ENCODE measurements at places on chromosomes 13 and 19.

DNA sequence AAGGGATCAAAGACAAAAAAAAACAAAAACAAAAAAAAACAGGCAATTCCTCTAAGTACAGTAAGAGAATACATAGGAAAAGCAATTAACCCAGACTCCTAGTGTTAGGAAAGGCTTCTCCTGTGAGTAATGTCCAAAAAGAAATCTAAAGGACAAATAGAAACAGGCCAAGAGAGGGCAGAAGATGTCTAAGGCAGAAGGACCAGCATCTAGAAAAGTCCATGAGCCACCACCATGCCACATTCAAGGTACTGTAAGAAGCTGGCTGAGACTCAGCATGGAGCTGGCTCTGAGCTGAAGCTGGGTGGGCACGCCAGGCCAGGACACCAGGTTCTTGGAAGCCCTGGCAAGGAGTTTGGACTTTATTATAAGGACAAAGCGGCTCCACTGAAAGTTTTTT lies 118.1 kb upstream of the FRY start:
- no peak for DNase-seq

DNA sequence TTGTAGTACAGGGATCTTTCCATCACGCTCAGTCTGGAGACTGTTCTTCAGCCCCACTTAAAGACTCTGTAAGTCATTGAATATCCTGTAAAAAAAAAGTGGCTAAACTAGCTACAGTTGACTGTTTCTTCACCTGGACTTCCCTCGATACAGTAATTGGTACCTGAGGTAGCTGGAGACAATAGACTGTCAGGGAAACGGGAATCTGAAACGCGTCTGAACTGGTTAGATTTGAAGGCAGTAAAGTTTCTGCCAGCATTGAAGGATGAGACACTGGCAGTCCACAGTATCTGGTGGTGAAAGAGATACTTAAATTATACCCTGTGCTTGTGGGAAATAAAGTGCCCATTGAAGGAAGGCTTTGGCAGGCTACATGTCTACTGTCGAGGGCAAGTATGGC lies 550.5 kb downstream of the IRS2 start:
- no peak for DNase-seq

GRCh38 chr19:5314012-5314906 lies 26.4 kb downstream of the PTPRS start:
- DNase-seq, result no peak

DNA sequence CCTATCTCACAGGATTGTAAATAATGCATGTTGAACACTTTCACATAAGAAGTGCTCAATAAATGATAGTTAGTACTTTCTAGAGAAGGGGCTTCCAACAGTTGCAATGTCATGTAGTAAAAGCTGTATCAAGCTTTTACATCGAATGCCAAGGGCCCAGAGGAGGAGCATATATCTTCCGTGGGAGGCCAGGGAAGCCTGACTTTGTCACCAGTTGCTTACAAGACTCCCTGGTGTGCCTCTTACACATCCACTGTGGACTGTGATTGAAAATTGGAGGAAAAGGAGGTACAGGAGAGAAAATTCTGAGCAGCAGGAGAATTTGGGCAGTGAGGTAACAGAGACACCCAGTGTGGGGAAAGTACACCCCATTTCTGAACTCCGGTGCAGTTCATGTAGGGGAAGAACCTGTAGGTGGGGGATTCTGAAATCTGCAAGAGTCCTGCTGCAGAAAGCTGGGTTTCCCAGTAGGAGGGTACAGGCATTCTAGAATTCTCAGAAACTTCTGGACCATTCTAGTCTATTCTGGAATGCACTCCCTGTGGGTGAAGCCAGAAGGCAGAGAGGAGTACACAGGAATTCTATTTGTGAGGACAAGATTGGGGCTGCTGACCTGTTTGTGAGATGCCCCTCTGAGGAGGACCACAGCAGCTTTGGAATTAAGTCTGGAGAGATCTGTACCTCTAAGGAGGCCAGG lies 54.0 kb downstream of the ALOX5AP start:
- DNase-seq, result no peak

GRCh38 chr19:57807541-57807940 lies 7.2 kb downstream of the ZNF552 start:
- no peak for DNase-seq

GRCh38 chr13:36445891-36446351 lies 13.6 kb downstream of the CCNA1 start:
- DNase-seq, result no peak

DNA sequence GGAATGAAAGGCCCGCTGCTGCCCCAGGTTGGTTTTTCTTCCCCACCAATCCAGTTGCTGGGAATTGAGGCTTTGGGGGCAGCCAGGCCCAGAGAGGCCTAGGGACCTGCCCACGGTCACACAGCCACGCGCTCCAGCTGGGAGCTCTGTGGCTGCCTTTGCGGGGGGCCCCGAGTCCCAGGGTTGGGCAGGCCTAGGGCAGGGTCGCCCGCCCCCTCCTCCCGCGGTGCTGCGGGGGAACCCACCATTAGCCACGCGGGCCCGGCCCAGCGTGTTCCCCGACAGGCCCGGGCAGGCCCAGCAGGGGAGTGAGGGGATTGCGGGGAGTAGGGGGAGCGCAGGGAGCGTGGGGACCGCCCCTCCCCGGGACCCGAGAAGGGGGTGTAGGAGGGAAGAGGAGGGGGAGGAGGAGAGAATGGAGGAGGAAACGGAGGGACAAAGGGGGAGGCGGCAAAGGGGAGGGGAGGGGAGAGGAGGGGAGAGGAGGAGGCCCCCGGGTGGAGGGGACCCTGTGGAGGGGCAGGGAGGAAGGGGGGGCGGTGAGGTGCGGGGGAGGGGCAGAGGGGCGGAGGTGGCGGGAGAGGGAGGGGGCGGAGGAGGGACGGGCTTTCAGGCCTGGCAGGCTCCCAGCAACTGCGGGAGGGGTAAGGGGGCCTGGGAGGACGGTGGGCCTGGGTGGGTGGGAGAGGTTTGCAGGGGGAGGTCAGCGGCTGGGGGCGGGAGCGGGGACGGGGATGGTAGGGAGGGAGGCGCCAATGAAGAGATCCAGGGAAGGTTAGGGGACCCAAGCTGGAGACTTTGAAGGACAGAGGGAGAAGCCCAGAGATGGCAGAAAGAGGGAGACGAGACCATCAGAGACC lies 12.9 kb upstream of the TLE2 start:
- DNase-seq, result no peak

- DNase-seq, result no peak
These were observed 1.8 kb downstream of the ABHD13 start for GRCh38 chr13:108220041-108220440.

- no peak for DNase-seq
These were observed 86.2 kb downstream of the TEX29 start for GRCh38 chr13:111406636-111407035.

DNA sequence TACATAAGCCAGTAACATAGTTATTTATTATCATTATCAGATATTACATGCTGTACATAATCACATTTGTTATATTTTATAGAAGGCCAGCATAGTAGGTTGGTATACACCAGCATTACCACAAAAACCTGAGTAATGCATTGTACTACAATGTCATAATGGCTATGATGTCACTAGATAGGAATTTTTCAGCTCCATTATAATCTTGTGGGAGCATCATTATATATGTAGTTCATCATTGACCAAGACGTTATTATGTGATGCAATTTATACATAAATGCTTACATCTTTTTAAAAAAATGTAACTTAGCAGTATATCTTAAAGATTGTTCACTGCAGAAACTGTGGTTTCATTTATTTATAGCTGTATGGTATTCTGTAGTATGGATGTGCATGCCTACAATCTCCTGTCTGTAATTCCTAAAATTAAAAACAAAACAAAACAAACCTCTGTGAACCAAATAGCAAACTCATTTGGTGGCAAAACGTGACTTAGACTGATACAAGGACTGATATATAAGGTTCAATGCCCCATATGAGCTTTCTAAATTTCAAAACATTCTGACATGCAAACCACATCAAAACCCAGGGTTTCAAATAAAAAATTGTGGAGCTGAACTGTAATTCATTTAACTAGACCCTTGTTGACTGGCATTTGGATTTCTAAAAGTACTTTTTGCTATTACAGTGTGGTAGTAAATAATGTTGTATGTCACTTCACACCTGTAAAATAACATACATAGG lies 250.9 kb downstream of the DLEU7 start:
- DNase-seq, result no peak

- no peak for DNase-seq
These were observed 14.6 kb downstream of the MPND start for GRCh38 chr19:4357921-4358326.

DNA sequence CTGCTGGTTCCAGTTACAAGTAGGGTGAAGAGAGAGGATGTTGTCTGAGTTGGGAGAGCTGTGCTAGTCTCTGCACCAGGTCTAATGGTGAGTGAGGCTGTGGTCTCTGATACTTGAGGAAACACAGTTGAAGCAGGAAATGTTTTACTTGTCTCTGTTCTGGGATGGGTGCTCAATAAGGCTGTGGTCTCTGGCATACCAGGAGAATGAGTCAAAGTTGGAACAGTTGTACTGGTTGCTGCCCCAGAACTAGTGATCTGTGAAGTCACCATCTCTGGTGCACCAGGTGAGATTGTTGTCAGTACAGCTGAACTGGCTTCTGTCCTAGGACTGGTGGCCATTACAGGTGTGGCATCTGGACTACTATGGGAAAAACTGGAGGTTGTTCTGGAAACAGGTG lies 74.7 kb downstream of the MUC16 start:
- no peak for DNase-seq

- DNase-seq, result no peak
These were observed 20.1 kb upstream of the DOCK9 start for GRCh38 chr13:98997738-98998641.

- DNase-seq, result no peak
These were observed 393.5 kb upstream of the GPC6 start for GRCh38 chr13:92833071-92833470.

Data from vagina (tissue), 2 donors.